ENCODE measurements at places on chromosomes 6 and 20. TPM values are rescaled to one million over a fixed set of nuclear protein-coding genes. Genes with fewer than 3 reads are reported as not detected.
A peak's percentile ranks its signal among the peaks of the same experiment; 100 is the strongest.

- H3K27me3 ChIP-seq = peaks cover 81% of the 10 kb centered on the region
- no peak overlapping the region for H3K4me3 ChIP-seq
- no peak for DNase-seq
- H3K27ac ChIP-seq = no peak overlapping the region
- H3K4me1 ChIP-seq = peaks cover 17% of the 10 kb centered on the region
These were observed 2.2 kb downstream of the DLGAP4 start for GRCh38 chr20:36308353-36308752.

The BPIFA1 gene
- not detected for total RNA-seq

The SNAI1 gene
- 1.7 TPM for total RNA-seq

The NR2E1 gene
- not detected for total RNA-seq

- no peaks in the 10 kb centered on the region for H3K4me1 ChIP-seq
- no peak overlapping the region for H3K4me3 ChIP-seq
- DNase-seq = peak; percentile 7
- no peak overlapping the region for H3K27ac ChIP-seq
- H3K36me3 ChIP-seq = no peaks in the 10 kb centered on the region
These were observed 65.1 kb upstream of the STX16 start for GRCh38 chr20:58585753-58586540.

DNA sequence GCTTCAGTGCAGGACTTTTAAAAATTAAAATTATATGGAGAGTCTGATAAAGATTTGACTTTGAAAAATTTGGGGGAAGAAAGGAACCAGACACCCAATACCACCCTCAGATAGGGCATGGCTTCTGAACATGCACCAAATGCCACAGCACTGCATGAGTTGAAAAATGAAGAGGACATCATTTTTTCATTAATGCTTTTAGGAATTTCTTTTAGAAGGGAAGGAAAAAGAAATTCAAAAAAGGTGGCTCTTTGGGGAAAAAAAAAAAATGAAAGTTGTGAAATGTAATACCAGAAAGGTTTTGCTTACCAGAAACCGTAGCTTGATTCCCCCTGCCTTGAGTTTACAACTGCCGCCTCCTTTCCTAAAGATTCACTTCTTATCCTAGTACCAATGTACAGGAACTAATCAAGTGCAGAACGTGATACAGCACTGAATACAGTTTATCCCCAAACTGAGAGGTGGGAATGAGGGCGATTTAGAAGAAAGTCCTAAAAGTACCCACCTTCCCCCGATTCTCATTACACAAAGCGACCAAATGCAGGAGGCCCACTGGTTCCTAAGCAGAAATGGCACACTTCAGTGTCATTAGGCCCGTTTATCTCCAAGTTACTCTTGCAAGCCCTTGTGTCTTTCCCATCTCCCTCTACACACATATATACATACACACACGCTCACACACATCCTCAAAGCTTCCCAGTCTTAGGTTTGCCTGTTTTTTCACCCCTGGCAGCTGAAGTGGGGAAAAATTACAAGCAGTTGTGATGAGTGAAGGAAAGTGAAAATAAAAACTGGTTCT is 2.8 kb downstream of the PPP1R10 start:
- H3K4me3 ChIP-seq = peak overlapping the region; percentile 76
- peaks cover 32% of the 10 kb centered on the region for H3K36me3 ChIP-seq
- H3K27ac ChIP-seq = peak overlapping the region; percentile 87
- peaks cover 51% of the 10 kb centered on the region for H3K4me1 ChIP-seq
- no peak for DNase-seq

- DNase-seq = no peak
- no peaks in the 10 kb centered on the region for H3K36me3 ChIP-seq
- H3K27ac ChIP-seq = no peak overlapping the region
- no peak overlapping the region for H3K4me3 ChIP-seq
These were observed 39.3 kb downstream of the ALDH8A1 start for GRCh38 chr6:134910593-134910935.

DNA sequence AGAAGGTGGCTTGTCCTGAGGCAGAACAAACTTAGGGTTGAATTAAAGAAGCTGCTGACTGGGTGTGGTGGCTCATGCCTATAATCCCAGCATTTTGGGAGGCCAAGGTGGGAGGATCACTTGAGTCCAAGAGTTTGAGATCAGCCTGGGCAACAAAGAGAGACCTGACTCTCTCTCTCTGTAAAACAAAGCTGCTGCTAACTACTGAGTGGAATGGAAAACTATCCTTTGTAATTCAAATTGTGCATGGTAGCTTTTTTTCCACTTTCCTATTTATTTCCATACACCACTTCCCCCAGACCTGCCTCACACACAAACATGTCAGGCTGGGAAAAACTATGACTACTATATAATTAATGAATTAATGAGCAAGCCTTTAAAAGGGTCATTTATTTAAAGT is 437.1 kb downstream of the CDC5L start:
- DNase-seq = no peak
- H3K4me3 ChIP-seq = no peak overlapping the region
- H3K27ac ChIP-seq = no peak overlapping the region
- H3K27me3 ChIP-seq = no peaks in the 10 kb centered on the region
- peaks cover 3% of the 10 kb centered on the region for H3K36me3 ChIP-seq

DNA sequence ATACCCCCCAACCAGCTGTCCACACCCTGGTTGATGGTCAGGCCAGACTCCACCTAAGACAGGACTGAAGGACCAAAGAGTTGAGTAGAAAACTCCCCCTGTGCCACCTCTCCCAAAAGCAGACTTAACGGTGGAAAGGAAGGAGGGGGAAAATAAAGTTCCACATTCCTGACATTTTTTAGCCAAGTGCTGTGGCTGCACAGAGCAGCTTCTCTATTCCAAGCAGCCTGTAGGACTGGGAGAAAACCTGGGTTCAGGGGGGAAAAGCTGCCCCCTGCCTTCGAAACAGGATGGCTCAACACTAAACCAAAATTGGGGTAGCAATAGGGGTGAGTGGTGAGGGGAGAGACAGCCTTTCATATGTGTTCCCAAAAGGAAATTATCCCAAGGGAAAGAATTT is 3.6 kb downstream of the TRAM2 start:
- H3K36me3 ChIP-seq = no peaks in the 10 kb centered on the region
- H3K4me1 ChIP-seq = peaks cover 44% of the 10 kb centered on the region
- DNase-seq = no peak
- no peaks in the 10 kb centered on the region for H3K27me3 ChIP-seq
- no peak overlapping the region for H3K4me3 ChIP-seq

GRCh38 chr6:33018418-33018817 is 9.0 kb upstream of the HLA-DOA start:
- H3K27ac ChIP-seq = no peak overlapping the region
- H3K4me1 ChIP-seq = peaks cover 21% of the 10 kb centered on the region
- peaks cover 10% of the 10 kb centered on the region for H3K27me3 ChIP-seq
- DNase-seq = no peak
- H3K36me3 ChIP-seq = no peaks in the 10 kb centered on the region
